K562 (cell line): ENCODE measurements at places on chromosomes 1 and 21.

GRCh38 chr1:152654110-152654509 lies 9.1 kb upstream of the LCE2D start:
- peak; percentile 72 for DNase-seq

GRCh38 chr1:83990734-83991133 lies 8.2 kb downstream of the TTLL7 start:
- DNase-seq, result no peak

DNA sequence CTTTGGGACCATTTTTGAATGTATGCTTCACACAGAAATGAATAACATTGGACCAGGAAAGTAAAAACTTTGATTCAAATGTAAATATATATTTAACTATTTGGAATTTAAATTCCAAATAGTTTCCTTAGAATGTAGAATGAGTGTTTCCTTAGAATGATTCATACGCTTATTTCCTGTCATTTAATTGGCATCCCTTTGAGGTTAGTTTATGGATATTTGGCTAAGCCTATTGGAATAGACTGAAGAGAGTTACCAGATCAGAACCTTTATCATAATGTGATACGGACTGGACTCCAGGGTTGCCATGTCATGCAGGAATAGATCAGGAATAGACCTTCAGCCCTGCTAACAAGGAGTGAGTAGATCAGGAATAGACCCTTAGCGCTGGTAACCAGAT lies 133.1 kb downstream of the TNNI3K start:
- no peak for DNase-seq

DNA sequence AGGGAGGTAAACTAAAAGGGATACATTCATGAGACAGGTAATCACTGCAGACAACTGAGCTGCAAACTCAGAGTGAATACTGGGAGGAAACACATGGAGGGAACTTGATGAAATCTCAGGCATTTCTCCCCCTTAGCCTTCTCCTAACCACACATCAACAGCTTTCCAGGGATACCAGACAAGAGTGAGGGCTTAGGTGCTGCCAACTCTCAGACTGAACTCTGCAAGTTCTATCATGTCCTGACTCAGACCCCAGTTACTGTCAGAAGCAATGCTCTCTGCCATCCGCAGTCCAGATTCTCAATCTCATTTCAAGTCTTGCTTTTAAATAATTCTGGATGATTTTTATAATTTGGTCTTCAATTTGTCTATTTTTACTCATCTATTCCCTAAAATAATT lies 267.3 kb downstream of the LTN1 start:
- no peak for DNase-seq

GRCh38 chr1:58855274-58856165 lies 71.7 kb upstream of the JUN start:
- DNase-seq, result no peak

- no peak for DNase-seq
These were observed 105.5 kb downstream of the TNR start for GRCh38 chr1:175637911-175638310.

GRCh38 chr1:25098717-25099116 lies 133.6 kb downstream of the SYF2 start:
- DNase-seq, result no peak

- no peak for DNase-seq
These were observed 149.4 kb downstream of the ELAVL4 start for GRCh38 chr1:50257940-50258685.

GRCh38 chr1:244821134-244821533 lies 14.3 kb upstream of the COX20 start:
- DNase-seq, result no peak

GRCh38 chr1:214202992-214203391 lies 78.0 kb upstream of the SMYD2 start:
- no peak for DNase-seq

DNA sequence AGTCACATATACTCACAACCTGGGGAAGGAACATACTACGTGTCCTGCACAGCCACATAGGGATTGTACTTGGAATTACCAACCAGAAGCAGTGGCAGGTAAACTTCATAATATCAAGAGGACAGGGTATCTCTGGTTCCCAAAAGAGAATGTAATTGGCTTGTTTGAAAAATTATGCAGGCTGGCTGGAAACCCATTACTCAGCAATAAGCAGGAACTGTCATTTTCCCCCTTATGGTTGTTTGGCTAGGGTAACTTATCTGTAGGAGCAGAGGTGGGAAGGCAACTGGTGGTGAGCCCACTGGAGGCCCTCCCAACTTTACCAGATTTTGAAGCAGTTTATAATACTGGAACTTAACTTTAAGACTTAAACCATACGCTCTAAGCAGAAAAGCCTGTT lies 924.1 kb downstream of the LRRIQ3 start:
- no peak for DNase-seq

GRCh38 chr1:65196926-65197325 lies 48.9 kb downstream of the AK4 start:
- DNase-seq, result no peak

DNA sequence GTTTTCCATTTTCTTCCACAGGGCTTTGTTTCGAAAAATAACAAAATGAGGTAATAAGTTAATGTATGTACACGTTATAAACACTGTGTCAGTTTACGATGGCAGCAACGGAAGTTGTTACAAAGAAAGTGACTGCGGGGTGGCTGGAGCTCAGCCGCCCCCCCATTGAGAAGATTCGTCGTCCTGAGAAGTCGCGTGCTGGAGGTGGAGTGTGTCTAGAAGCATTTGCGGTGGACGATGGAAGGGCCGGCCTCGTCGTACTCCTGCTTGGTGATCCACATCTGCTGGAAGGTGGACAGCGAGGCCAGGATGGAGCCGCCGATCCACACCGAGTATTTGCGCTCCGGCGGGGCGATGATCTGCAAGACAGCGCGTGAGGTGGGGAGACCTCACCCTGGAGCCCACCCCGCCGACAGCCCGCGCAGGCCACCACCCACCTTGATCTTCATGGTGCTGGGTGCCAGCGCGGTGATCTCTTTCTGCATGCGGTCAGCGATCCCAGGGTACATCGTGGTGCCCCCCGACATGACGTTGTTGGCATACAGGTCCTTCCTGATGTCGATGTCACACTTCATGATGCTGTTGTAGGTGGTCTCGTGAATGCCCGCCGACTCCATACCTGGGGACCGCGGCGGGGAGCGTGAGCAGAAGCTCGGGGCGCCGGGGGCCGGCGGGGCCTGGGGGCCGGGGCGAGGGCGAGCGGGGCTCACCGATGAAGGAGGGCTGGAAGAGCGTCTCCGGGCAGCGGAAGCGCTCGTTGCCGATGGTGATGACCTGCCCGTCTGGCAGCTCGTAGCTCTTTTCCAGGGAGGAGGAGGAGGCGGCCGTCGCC lies 2.4 kb downstream of the ACTA1 start:
- no peak for DNase-seq

- no peak for DNase-seq
These were observed 55.0 kb downstream of the TTC3 start for GRCh38 chr21:37128076-37128475.

DNA sequence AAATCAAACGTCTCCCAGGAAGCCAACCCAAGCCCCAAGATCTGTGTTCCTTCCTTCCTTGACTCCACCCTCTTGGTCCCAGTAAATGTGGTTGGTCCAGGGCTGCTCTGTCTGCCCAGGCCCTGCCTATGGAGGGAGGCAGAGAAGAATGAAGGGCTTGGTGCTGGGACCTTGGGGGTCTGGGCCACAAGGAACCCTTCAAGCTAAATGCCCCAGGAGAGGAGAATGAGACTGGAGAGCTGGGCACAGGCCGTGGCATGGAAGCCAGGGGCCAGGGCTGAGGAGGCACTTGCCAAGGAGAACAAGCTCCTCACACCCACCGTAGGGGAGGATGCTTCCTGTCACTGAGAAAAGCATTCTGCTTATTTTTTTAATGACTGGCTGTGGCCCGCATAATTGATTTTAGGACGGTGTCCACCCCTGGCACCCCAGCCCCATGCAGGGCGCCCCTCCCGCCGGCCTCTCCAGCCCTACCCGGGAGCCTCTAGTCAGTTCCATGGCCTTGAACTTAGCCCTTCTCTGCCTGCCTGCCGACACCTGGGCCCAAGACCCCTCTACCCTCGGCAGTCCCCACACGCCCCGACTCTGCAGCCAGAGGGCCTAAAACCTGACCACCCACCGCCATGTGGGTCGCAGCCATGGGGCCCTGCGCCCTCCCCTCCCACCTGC lies 889 bp downstream of the CLEC20A start:
- DNase-seq, result no peak

DNA sequence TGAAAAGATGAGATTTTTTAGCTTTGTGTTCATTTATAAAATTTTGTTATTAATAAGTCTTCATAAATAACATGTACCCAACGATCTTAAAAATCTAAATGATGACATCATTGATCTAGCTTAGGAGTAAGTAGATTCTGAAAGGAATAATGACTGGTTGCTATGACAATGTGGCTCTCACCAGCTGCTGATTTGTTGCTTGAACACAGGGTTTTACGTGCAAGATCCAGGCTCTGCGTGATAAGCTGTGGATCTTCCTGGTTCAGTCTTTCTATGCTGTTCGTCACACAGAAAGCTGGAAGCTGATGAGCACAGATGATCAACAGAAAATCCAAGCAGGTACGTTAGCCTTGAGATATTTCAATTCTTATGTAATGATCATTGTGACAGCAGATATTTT lies 49.1 kb upstream of the C1orf146 start:
- DNase-seq, result no peak

GRCh38 chr1:22689505-22689904 lies 21.1 kb upstream of the EPHB2 start:
- DNase-seq, result no peak

GRCh38 chr21:16797966-16798365 lies 714.9 kb upstream of the CXADR start:
- DNase-seq, result no peak

DNA sequence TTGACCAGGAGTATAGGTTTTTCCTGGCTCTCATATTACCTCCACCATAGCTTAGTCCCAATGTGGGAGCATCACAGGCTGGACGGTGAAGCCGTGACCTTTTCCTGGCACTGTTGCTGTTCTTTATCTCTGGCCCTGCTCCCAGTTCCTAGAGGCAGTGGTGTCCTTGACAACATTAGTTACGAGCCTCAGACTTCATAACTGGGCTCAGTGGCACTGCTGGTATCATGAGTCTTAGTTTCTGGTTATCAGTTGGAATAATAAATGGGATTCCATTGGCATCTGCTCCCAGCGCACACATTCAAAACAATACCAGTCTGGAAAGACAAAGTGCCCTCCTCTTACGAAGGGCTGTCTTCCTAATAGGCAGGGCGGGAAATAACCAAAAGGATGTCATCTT lies 8.0 kb downstream of the RNPEP start:
- no peak for DNase-seq
